ENCODE measurements at places on chromosomes 2 and 18.

DNA sequence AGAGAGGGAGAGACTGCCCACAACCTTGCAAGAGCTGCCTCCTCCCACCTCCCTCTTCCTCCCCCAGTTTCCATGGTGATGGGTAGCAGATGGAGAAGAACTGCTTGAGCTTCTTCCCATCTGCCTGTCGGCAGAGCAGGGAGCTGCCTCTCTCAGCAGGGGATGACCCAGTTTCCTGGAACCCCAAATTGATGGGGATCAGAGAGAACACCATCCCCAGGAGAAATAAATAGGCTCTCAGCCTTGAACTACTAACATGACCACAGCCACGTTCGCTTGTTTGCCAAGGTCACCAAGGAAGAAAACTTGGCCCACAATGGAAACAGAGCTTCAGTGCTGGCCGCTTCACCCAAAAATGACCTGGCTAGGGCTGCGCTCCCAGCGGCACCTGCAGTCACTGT lies 82.2 kb downstream of the ADD2 start:
- DNase-seq, result no peak

DNA sequence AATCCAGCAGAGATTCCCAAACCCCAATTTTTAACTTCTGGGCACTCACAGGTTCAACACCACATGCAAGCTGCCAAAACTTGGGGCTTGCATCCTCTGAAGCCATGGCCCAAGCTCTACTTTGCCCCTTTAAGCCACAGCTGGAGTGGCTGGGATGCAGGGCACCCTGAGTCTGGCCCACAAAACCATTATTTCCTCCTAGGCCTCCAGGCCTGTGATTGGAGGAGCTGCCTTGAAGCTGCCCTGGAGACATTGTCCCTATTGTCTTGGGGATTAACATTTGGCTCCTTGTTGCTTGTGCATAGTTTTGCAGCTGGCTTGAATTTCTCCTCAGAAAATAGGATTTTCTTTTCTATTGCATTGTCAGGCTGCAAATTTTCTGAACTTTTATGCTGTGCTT lies 109.8 kb upstream of the RPRM start:
- no peak for DNase-seq

DNA sequence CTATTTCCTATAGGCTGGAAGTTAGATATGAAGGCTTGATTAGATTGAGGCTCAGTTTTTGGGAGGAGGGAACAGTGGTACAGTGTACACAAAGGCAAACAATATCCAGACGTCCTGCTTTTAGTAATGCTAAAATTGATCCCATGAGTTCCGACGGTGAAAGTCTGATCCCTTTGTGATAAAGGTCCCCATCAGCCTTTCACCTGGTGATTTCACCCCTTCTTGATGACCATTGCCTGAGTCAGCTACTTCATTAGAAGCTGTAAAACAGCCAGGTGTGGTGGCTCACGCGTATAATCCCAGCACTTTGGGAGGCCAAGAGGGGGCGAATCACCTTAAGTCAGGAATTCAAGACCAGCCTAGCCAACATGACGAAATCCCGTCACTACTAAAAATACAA lies 29.7 kb downstream of the TWSG1 start:
- no peak for DNase-seq

DNA sequence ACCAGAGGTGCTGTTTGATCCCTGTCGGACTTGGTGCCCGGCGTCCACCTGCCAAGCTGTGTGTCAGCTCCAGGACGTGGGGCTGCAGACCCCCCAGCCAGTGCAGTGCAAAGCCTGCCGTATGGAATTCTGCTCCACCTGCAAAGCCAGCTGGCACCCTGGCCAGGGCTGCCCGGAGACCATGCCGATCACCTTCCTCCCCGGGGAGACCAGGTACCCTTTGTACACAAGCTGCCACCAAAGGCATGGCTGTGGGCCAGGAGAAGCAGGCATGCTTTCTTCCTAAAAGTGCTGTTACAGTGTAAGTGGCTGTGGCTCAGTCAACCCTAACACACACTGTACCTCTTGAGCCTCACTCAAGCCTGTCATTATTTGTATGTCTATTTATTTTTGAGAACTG lies 103.3 kb downstream of the RNF144A start:
- DNase-seq, result no peak

GRCh38 chr2:69742322-69742952 lies 503 bp downstream of the ANXA4 start:
- no peak for DNase-seq

DNA sequence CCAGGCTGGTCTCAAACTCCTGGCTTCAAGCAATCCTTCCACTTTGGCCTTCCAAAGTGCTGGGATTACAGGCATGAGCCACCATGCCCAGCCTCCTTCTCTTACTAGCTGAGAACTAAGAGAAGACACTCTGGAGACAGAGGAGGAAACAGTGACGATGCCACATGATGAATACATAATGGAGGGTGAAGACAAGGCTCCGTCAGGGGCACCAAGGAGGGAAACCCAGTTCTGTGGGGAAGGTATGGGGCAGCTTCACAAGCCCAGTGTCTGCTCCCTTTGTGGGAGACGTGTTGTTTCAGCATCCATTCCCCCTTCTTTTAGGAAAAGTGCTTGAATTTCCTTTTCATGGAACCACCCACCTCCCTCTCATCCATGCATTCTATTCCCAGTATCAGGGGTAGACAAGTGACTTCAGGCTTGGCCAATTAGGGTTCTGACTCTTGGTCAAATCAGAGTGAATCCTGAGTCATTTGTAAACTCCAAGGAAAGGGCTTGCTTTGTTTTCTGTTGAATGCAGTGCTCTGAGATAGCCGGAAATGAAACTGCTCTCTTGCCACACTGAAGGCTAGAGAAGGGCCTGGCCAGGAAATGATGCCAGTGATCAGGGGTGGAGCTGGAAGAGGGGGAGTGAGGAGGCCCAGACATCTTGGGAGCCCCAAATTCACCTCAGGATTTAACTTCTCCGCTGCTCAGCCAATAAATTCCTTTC lies 23.7 kb downstream of the TMEM127 start:
- DNase-seq, result peak; percentile 21

- no peak for DNase-seq
Measured at GRCh38 chr2:196703695-196704094, 64.2 kb downstream of the CCDC150 start.

DNA sequence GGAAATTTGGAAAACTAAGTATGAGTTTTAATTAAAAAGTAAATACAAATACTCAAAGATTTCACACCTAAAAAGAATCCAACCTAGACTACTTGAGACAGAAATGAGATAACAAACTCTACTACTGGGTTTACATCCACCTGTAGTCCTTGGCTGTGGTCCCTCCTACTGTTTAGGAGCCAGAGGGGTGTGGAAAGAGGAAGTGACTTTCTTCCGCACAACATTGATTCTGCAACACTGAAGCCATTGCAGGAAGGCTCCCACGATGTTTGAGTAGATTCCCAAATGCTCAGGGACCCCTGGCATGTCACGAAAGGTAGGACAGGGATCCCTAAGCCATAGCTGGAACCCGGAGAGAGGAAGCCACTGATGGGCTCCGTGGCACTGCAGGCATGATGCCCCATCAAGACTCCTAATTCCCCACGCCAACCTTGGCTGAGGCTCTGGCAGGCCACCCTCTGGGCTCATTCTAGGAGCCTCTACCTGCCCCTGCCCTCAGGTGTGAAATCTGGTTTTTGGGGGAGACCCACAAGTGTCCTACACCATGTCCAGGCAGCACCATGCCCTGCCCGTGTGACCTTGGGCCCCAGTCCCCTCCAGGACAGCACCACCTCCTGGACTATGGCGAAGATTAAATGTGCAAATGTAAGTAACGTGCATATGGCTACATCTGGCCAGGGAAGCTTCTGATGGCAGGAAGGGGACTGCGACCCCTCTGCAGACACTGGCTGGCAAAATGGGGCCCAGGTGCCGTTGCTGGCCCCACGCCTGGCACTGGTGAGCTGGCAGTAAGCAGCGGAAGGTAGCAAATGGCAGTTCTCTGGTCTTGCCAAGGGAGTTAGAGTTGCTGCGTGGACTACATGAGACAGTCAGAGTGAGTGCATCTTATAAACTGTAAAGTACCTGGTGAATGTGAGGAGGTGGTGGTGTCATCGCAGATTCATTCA lies 38.2 kb upstream of the MAL start:
- DNase-seq, result no peak

DNA sequence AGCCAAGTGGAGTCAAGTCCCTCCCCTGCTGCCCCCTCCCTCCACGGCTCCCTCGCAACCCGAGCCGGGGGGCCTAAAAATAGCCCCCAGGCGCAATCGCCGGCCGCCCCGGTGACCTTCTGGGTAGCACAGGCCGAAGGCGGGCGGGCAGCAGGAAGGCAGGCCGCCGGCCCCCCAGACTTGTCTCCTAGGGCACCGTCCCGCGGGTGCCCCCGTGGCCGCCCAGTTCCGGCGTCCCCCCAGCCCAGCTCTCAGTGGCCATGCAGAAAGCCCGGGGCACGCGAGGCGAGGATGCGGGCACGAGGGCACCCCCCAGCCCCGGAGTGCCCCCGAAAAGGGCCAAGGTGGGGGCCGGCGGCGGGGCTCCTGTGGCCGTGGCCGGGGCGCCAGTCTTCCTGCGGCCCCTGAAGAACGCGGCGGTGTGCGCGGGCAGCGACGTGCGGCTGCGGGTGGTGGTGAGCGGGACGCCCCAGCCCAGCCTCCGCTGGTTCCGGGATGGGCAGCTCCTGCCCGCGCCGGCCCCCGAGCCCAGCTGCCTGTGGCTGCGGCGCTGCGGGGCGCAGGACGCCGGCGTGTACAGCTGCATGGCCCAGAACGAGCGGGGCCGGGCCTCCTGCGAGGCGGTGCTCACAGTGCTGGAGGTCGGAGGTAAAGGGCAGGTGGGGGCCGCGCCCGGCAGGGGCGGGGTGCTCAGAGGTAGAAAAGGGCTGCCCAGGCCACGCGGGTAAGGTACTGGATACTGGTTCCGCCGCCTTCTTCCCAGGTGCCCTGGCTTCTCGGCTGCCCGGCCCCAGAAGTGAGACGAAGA lies at the start of gene SPEG:
Gene SPEG, plus strand, starts transcription at position 126 of the 808 bp plus-strand sequence. Its CDS starts 135 bp downstream, at position 261.
- DNase-seq, result no peak

GRCh38 chr2:120767486-120768005 lies 31.9 kb downstream of the GLI2 start:
- DNase-seq, result no peak

DNA sequence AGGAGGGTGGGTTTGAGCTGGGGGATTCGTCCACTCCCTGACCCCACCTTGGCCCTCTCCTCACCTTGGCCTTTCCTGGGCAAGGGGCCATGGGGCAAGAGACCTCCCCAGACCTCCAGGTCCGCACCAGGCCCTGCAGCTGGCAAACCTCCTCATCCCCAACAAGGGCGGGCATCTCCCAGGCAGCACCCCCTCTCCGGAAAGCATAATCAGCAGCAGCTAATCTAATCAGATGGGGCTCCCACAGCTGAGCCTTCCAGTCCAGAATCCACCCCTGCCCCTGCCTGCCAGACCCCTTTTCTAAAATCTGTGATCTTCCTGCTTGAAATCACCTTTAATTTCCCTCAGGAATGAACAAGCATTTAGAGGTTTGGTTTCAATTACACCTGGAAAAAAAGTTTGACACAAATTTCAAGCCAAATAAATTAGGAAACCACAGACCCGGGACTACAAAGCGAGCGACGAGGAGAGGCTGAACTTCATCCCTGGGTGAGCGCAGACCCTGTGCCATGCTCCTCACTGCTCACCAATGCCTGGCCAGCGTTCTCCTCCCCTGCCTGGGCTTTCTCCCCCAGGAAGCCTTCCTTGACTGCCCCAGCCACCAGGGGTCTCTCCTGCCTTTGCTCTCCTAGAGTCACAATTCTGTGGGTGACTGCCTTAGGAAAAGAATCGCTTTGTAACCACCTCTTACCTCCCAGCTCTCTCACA lies 143.0 kb upstream of the MYCN start:
- no peak for DNase-seq

DNA sequence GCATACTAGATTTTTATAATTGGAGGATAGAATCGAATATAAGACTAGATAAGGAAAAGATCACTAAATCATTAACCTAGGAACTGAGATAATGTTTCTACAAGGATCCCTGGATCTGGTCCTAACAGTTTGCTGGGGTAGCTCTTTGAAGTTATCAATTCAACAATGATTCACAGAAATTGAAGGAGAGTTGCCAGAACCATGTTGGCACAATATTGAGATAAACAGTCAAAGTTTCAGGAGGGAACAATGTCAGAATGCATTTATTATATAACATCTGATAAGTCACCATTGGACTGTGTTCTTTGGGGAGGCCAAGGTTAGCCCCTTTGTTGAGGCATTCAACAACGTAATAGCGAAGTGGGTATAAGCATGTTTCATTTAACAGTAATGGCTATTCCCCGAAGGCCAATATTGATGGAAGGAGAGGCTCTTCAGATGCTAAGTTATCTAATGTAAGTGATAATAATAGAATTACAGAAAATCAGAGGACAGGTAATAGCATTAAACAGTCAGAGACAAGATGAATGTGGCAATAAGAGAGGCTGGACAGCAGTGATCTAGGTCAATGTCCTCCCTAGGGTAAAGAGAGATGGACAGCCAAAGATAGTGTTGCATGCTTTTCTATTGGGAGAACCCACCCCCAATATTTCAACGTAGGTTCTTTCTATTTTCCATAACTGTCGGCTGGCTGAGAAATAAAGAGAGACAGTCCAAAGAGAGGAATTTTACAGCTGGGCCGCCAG lies 604.8 kb upstream of the GYPC start:
- no peak for DNase-seq

DNA sequence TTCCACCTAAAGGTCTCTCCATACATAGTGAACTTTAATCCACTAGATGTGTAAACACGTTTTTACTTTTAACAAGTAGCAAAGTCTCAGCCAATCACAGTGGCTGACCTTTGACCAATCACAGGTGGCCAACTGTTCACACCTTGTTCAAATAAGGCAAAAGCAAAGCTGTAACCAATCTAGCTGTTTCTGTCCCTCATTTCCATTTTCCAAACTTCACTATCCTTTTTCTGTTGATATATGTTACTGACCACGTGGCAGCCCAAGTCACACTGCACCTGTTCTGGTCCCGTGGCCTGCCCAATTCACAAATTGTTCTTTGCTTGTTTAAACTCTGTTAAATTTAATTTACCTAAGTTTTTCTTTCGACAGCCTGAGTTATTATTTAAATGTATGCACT lies 393.5 kb upstream of the NETO1 start:
- DNase-seq, result no peak

All from activated CD8-positive, alpha-beta memory T cell treated with anti-CD3 and anti-CD28 coated beads for 4 hours (primary cell).